ENCODE measurements at places on chromosomes 12 and 14.

- no peak for DNase-seq
Measured at GRCh38 chr12:132478845-132479244, 11.1 kb upstream of the FBRSL1 start.

DNA sequence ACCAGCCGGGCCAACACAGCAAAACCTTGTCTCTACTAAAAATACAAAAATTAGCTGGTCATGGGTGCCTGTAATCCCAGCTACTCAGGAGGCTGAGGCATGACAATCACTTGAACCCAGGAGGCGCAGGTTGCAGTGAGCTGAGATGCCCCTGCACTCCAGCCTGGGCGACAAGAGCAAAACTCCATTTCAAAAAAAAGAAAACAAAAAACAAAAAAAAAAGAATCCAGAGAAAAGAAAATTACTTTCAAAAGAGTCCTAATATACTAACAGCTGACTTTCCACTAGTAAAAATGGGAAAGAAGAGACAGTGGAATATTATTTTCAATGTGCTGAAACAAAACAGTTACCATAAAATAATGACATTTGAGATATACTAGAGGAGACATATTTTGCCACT, 8.3 kb upstream of the INSM2 start:
- DNase-seq: no peak

DNA sequence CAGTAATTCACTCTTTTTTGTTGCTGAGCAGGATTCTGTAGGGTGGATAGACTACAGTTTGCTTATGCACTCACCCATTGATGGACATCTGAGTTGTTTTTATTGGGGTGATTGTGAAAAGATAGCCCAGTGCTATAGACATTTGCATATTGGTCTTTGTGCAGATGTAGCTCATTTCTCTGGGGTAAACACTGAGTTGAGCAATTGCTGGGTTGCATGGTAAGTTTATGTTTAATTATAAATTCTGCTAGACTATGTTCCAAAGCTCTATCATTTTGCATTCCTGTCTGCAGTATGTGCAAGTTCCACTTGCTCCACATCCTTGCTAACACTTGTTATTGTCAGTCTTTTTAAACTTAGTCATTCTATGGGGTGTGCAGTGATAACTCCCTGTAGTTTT, 65.4 kb upstream of the RFLNA start:
- DNase-seq: no peak

- DNase-seq: peak; percentile 88
Measured at GRCh38 chr12:71011261-71011660, 90.7 kb upstream of the PTPRR start.

- DNase-seq: peak; percentile 29
Measured at GRCh38 chr12:95358111-95359083, 115.6 kb upstream of the METAP2 start.

DNA sequence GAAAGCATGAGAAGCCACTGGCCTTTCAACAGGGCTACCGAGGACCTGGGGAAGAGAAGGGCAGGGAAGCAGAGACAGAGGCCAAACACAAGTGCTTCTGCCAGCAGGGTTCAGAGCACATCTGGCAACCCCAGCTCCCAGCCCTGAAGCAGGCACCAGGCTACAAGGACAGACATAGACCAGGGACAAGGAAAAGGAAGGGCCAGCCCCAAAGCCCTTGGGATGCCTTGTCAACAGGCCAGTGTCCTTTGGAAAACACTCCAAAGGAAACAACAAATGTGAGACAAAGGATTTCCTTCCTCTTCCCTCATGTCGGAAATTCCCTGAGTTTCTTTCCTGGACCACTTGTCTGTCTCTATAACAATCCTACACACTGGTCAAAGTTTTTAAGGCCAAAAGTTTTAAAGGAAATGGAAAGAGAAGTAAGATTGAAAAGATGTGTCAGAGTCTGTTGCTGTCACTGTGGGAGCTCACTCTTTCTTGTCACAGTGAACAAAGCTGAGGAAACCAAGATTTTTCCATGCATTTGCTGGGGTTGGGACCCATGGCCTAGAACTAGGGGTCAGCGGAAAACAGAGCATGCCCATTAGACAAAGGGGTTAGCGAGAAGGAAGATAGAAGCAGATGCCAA, 59.4 kb downstream of the TTC9 start:
- no peak for DNase-seq

DNA sequence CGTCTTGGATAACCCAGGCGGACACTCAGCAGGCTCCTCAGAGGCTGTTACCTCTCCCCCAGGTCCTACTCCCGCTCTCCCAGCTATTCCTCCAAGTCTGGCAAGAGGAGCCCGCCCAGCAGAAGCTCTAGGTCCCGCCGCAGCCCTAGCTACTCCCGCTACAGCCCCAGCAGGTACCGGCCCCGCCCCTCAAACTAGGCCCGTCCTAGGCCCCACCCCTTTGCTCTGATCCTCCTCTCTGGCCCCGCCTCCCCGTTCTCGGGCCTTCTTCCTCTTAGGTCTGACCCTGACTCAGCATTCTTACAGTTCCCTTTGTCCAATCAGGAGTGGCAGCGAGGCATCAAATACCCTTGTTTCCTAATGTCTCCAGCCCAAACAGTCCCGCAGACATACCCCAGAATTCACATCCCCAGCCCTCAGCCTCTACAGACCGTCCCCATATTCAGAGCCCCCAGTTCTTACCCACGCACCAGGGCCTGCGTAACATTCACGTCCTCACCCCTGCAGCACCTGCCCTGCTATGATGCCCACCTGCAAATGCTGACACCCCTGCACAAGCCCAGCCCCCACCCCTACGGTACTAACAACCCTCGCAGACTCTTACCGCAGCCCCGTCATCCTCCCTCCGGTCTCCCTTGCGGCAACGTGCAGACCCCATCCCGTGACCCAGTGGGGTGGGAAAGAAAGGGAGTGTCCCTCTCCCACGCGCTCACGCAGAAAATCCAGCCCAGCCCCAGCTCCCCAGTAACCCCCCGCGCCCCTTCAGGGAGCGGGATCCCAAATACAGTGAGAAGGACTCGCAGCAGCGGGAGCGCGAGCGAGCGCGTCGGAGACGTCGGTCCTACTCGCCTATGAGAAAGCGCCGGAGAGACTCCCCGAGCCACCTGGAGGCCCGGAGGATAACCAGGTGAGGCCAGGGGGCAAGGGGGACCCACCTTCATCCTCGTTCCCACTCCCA, 25.0 kb upstream of the HSPB8 start:
- peak; percentile 43 for DNase-seq

GRCh38 chr12:111819191-111820158, 22.6 kb upstream of the MAPKAPK5 start:
- no peak for DNase-seq

GRCh38 chr12:6387541-6387940, 3.6 kb downstream of the LTBR start:
- no peak for DNase-seq

DNA sequence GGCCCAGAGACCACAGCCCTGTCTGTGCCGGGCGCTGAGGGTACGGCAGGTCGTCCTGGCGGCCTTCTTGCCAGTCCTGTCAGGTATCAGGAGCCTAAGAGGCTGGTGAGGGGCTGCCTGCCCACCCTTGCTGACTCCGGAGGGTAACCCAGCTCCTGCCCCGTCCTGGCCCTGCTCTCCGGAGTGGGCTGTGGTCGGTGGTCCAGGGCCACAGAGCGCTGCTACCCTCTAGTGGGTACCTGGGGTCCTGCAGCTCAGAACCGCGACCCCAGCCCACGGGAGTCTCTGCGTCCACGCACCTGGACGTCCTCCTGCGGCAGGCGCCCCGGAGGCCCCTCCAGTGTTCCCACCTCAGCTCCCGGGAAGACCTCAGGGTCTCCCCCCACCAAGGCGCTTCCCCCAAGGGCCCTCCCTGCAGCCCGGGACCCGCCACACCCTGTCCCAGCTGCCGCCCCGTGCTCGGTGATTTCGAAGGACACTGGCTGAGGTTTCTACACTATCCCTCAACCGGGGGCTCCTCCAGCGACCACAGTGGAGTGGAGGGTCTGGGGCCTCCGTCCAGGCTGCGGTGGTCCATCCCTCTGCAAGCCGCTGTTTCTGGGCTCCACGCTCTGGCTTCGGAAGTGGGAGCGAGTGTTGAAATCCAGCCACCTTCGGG, 75.9 kb upstream of the FBRSL1 start:
- DNase-seq: no peak

DNA sequence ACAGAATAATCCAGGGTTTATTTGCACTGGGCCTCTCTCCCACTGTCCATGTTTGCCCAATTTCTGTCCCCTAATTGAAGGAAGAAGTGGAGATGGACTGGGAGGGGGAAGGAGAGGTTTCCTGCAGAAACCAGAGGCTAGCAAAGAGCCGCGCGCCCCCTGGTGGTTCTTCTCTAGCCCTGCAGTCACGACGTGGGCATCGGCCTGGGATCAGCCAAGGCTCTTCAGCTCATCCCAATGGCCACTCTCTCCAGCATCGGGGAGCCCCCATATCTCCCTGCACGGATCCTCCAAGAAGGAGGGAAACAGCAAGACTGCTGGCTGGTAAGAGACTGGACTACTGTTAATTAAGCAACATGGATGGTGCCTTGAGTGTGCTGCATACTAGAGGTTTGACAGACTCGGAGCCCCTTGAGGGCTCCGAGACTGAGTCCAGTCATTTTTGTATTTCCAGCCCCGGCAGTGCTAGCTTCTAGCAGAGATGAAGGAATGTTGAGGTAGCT, 18.7 kb downstream of the ZBTB39 start:
- DNase-seq: peak; percentile 74

DNA sequence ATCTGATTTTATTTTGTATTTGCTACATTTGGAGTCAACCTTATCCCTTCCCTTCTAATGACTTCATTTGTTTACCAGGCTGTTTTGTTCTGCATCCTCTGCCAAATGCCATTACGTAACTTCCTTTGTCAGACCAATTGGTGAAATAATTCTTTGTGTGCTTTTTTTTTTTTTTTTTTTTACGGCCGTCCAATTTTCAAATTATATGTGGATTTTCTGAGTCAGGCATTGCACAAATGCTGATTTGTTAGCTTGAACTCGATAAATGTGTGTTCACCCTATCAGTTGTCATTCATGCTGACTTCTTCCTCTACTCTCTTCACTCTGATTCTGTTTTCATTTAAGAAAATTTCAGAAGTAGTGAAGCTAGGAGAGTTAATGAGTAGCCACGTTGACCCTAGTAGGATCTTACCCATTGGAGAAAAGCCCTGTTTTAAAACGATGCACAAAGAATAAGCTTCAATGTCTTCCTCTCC, 386.2 kb downstream of the DIO2 start:
- DNase-seq: peak; percentile 16

DNA sequence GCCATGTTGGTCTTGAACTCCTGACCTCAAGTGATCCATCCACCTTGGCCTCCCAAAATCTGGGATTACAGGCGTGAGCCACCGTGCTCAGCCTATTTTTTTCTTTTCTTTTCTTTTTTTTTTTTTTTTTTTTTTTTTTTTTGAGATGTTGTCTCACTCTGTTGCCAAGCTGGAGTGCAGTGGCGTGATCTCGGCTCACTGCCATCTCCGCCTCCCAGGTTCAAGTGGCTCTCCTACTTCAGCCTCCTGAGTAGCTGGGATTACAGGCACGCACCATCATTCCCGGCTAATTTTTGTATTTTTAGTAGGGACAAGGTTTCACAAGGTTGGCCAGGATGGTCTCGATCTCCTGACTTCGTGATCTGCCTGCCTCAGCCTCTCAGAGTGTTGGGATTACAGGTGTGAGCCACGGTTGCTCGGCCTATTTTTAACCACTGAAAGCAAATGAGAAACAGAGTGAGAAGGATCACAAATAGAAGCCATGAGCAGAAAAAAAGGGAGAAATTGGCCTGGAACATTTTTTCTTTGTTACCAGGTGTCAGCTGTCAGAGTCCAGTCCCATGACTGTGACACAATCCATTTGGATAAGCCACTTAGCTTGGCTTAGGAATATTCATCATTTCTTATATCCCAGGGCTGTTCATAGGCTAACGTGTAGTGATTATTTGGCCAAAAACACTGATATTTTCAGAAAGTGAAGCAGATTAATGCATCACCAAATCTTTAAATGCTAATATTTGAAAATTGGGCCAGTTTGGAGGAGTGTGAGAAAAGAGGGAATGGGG, 7.9 kb upstream of the NFKBIA start:
- peak; percentile 31 for DNase-seq

DNA sequence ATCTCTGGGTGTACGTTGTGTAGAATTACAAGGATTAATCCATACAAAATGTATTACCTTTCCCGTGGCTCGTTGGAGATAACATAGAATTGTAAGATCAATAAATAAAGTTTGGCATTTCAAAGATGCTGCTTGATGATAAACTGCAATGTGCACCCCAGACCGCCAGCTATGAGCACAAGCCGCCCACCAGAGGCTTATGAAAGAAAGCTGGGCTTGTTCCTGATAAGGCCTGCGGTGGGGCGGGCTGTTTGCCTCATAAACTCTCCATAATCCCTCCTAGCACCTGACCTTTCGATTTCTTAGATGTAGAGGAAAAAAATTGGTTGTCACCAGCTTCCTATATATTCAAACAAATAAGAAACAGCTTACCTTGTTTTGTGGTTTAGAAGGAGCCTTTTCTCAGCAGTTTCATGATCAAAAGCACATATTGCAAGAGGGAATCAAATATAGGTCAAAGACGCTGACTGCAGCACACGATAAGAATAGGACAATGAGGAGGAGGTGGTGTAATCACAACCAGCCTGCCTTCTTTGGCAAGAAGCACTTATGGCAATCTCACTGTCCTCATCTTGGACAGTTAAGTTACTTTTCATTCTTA, 293.6 kb downstream of the RMST start:
- DNase-seq: no peak

DNA sequence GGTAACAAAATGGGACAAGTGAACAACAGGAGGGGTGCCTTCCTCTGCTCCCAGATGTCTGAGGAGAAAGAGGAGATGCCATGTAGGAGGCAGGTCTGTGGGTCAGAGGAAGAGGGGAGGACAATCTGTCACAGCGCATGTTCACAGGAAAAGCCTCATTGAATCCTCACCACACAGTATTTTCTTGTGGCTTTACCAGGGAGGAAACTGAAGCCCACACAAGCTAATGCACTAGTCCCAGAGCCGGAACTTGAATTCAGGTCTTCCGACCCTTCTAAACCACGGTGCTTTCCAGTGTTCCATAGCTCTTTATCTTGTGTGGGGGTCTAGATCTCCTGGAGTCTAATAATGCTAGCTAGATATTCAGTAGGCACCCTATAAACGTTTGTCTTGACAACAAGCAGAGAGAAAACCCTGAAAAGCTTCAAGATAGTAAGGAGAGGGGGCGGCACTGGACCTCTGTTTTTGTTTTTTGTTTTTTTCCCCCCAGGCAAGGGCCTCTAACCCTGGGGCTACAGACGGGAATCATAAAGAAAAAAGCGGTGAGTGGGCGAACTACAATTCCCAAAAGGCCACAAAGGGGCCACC, 371 bp upstream of the SHMT2 start:
- no peak for DNase-seq

GRCh38 chr12:68207276-68207675, 18.3 kb downstream of the IL26 start:
- DNase-seq: no peak

- no peak for DNase-seq
Measured at GRCh38 chr14:44444454-44444853, 62.6 kb downstream of the FSCB start.

- DNase-seq: peak; percentile 91
Measured at GRCh38 chr12:79983492-79983891, 48.6 kb upstream of the PPP1R12A start.

DNA sequence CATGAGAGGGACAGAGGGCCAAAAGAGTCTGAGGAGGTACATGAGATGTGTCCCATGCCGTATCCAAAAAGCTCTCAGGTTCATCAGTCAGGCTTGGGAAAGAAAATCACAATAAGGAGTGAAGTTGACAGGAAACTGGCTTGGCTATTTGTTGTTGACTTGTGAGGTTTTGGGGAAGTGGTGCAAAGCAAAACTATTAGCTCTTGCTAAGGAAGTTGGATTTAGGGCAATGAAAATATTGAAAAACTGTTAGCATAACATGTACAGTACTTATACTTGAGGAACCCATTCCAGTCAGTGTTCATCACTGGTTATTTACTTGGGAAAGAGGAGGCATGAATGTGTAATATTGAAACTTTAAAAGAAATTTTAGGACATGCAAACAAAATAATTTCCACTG, 145.9 kb downstream of the DUSP6 start:
- no peak for DNase-seq
